ENCODE measurements at places on chromosomes 6 and 20.

DNA sequence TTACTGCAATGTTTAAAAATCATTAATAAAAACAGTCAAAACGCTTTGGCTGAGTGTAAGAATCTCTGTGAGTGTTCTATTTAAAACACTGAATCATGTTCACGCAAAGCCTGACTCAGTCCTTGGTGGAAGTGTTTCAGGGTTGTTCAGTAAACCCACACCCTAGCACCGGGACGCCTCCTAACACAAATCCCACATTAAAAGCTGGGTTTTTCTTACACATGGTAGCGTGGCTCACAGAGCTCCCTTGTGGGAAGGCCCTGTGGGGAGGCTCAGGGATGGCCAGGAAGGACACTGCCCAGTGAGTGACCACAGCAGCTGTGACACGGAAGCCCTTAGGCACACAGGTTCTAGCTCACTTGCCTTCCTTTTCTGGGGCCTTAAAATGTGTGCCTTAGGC is 80.2 kb downstream of the GMPR start:
- DNase-seq, result no peak

DNA sequence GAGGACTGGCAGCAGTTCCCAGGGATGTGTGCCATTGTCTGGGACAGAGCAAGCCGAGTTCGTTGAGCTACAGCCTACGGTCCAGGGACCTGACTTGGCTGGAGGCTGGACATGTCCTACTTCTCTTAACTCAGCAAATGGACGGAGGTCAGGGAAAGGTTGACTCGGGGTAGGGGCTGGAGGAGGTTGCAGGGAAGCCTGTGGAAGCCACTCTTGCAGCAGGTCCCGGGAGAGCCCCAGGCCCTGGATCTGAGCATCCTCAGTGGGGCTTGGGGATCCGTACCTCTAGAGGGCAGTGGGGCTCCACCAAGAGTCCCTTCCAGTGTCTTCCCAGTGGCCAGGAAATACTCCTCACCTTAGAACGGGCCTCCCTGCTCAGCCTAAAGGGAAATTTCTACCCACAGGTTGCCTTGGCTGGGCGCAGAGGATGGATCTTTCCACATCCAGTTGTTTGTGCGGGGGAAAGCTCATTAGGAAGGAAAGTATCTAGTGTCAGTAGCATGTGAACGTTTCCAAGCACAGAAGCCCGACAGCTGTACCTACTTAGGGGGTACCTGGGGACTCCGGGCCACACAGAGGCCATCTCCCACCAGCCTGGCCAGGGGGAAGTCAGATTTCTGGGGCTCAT is 170.2 kb downstream of the NFATC2 start:
- peak; percentile 53 for DNase-seq

DNA sequence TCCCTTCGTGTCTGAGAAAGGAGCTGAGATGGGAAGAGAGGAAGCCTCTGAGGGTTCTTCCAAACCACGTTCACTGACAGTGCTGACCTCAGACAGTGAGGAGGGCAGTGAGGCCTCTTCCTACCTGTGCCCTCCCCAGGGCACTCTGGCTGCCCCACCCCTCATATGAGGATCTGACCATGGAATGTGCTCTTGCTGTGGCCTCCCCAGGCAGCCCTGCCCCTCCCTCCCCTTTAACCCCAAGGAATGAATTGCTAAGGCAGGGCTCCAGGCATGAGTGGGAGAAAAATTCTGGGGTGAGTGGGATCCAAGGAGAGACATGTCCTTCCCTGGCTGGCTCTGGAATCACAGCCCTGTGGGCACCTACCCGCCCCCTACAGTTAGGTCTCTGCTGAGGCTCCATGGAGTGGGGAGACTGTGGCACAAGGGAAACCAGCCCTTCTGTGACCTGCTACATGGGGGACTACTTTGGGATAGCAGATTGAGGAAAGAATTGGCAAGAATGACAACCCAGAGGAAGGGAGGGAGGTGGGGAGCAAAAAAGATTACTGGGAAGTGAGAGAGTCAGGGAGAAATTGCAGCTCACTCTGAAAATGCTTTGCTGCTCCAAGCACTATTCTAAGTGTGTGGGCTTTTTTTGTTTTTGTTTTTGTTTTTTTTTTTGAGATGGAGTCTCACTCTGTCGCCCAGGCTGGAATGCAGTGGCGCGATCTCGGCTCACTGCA is 29.4 kb downstream of the TNXB start:
- no peak for DNase-seq

DNA sequence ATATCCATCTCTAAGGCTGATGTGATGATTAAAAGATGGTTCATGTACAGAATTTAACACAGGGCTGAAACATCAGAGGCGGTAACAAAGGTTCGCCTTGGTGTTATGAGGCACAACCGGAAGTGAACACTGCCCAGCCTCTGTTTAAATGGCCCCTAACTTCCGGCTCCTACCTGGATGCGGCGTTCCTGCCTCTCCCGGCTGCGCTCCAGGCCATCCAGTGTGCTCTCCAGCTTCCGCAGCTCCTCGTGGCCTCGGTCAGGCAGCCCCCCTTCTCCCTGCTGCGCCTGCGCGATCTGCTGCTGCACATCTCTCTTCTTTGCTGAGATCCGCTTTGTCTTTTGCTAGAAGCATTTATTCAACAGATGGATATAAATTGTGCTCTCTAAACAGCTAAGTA is 195.3 kb downstream of the SYNE1 start:
- DNase-seq, result no peak
